GM10248 (cell line): ENCODE measurements at places on chromosomes 7 and 10.
A peak's percentile ranks its signal among the peaks of the same experiment; 100 is the strongest.

GRCh38 chr7:16649196-16649595, 3.2 kb downstream of the BZW2 start:
- no peak for DNase-seq

DNA sequence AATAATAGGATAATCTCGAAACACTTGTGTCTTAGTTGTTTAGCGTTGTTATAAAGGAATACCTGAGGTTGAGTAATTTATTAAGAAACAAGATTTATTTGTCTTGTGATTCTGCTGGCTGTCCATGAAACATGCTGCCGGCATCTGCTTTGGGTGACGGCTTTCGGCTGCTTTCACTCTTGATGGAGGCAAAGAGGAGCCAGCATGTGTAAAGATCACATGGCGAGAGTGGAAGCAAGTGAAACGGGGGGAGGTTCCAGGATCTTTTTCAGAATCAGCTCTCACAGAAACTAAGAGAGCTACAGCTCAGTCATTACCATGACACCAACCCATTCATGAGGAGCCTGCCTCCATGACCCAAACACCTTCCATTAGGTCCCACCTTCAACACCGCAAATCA, 402.8 kb downstream of the CDC14C start:
- no peak for DNase-seq

GRCh38 chr7:75843613-75844116, 30.1 kb upstream of the CCL24 start:
- no peak for DNase-seq

DNA sequence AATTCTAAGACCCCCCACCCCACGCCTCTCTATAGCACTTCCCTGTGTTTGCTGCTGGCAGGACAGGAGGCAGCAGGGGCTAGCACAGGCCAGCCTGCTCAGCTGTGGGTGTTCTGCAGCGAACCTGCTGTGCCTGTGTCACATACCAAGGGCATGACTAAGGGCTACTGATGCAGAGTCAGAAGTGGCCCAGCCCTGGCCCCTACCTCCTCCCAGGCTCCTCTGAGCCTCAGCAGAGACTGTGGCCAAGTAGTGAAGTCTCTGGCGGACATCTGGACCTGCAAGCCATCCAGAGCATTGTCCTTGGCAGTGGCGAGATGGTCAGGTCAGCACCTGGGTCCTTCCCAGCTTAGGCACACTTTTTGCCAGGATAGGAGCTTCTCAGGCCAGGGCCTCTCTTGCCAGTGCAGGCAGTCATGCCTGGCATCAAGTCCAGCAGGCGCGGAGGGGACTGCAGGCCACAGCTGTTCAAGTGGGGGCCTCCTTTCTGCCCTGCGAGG, 116.3 kb upstream of the RET start:
- DNase-seq: peak; percentile 2

DNA sequence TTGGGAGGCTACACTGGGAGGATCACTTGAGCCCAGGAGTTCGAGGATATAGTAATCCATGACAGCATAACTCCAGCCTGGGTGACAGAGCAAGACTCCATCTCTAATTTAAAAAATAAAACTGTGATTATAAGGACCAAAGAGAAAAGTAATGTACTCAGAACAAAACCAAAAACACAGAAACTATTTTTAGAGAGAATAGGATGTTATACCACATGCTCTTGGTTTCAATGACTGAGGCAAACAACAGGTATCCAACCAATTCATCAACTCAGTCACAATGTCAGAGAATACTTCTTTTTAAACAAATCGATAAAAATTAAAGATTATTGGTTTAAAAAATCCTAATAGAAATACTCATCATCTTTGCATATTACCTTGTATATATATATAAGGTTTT, 186.7 kb downstream of the TPK1 start:
- no peak for DNase-seq

- DNase-seq: no peak
Measured at GRCh38 chr7:28575241-28575643, 162.9 kb downstream of the CREB5 start.

DNA sequence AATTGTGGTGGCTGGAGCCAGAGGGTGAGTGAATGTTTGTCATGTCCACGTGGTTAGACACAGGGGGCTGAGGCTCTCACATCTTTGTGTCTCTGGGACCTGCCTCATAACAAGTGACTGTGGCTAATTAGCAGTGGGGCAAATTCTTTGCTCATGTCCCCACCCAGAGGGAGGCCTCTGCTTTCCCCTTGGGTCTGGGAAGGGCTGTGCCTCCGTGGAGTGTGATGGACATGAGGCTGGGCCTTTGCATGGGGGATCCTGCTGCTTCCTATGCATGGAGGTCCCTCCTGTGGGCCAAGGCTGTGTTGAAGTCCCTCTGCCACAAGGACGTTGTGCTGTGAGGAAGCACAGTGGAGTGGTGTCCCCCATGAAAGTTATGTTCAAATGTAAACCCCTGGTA, 327.4 kb upstream of the SHH start:
- no peak for DNase-seq

DNA sequence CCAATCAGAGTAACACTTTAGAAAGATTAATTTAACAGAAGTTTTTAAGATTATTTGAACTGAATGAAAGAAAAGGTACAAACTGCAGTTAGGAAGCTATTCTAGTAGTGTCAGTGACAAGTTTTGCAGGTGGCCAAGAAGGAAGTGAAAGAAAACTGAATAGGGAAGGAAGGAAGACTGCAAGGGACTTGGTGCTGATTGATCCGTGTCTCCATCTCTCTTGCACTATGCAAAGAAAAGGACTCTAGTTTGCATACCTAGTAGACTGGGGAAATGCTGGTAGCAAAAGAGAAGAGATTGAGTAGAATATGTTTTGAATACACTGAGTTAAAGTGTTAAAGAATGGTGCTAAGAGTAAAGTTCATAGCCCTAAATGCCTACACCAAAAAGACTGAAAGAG, 33.0 kb downstream of the OR6V1 start:
- DNase-seq: no peak

DNA sequence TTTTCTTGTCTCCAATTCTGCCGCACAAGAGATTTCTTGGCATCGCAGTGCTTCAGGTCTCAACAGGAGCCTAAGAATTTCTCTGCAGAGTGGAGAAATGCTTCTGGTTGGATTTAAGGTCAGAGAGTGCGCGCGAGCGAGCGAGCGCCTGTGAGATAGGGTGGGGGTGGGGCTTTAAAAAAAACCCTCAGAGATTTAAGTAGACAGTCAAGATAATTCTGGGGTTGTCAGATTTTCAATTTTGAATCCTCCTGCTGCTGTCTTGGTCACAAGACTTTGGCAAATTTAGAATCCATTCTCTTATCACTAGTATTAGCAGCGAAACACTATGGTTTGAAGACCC, 49.7 kb downstream of the CPEB3 start:
- no peak for DNase-seq

GRCh38 chr10:1086787-1087186, 30.6 kb downstream of the WDR37 start:
- no peak for DNase-seq

DNA sequence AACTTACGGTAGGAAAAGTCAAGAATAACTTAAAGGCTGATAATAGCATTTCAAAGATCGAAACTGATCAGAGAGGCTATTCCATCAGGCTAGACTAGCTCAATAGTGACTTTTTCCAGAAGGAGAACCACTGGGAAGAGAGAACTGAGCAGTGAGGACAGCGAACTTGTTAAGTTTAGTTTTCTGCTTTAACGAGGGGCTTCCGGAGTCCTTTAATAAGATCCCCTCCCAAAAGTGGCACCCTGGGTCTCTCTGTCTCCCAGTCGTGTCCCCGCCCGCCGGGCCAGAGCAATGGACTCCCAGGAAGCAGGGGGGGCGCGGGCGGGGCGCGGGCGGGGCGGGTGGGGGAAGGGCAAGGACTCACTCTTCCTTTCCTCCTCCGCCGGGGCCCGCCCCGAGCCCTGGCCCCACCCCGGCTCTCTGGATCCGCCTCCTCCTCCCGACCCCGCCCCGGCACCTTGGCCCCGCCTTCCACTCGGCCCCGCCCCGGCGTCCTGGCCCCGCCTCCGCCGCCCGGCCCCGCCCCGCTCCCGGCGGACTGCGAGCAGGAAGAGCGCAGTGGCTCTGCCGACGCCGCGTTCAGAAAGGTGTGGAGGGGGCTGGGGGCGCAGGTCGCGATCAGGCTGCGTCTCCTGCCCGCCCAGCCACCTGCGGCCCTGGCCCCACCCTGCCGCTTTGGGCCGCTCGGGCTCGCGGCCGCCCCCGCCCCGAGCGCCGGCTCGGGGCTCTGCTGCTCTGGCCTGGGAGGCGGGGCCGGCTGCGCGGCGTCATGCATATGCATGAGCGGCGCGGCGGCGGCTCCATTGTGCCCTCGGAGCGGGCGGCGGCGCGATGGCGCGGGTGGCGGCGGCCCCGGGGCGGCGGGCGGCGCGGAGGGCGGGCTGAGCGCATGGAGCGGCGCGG, at the start of gene ZMIZ2:
TSS of gene ZMIZ2 (plus strand) at position 803 of the 903 bp plus-strand sequence. CDS start 7,403 bp downstream, outside the sequence.
- peak; percentile 97 for DNase-seq

GRCh38 chr7:157021071-157021870, 10.8 kb upstream of the MNX1 start:
- DNase-seq: no peak

GRCh38 chr7:2638224-2638991, 6.6 kb downstream of the TTYH3 start:
- no peak for DNase-seq

- no peak for DNase-seq
Measured at GRCh38 chr10:118042336-118042735, 4.4 kb downstream of the RAB11FIP2 start.

DNA sequence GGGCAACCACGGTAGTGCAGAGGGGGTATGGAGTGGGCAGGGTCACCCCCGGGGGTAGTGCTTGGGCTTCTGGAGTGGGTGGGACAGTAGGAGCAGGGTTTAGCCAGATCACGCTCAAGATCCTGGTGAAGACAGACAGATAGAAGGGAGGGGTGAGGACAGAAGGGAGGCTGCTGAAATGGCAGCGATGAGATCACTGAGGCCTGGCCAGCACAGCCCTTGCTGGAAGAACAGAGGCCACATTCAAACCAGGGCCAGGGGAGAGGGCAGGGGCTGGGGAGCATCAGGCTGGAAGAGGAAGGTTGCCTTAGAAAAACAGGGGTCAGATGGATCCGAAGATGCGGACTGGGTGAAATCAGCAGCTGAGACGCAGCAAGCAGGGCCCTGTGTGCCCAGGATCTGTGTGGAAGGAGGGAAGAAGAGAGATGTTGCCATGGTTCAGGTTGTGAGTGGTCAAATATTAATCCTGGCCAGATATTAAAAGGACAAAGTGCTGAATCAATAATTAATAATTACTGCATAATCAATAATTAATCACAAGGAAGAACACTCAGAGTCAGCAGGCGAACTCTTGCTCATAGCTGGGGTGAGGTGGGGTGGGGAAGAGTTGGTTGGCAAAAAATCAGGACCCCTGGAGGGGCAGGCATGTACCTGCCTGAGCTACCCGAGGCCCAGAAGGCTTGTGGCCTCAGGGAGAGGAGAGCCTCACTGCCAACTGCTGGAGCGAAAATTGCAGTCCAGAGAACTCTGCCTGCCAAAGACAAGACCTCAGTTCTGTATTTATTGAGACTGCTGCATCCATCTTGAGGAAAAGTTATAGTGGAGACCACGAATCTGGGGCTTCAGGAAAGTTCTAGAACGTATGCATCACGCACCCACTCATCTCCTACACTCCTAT, 105.7 kb downstream of the GRB10 start:
- no peak for DNase-seq

- no peak for DNase-seq
Measured at GRCh38 chr7:16203065-16203464, 218.3 kb downstream of the CRPPA start.

- DNase-seq: no peak
Measured at GRCh38 chr10:82543631-82544030, 668.6 kb downstream of the NRG3 start.

DNA sequence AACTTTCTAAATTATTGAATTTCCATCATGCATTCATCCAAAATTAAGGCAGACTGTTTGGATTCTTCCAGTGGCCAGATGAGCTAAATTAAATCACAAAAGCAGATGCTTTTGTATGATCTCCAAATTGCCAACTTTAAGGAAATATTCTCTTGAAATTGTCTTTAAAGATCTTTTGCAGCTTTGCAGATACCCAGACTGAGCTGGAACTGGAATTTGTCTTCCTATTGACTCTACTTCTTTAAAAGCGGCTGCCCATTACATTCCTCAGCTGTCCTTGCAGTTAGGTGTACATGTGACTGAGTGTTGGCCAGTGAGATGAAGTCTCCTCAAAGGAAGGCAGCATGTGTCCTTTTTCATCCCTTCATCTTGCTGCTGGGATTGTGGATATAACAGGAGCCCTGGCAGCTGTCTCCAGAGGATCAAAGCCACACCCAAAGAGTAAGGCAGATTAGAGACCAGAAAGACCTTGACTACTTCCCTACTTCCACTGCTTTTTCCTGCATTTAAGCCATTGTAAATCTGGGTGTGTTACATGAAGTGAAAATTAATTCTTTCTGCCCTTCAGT, 8.2 kb upstream of the CFAP69 start:
- DNase-seq: no peak

DNA sequence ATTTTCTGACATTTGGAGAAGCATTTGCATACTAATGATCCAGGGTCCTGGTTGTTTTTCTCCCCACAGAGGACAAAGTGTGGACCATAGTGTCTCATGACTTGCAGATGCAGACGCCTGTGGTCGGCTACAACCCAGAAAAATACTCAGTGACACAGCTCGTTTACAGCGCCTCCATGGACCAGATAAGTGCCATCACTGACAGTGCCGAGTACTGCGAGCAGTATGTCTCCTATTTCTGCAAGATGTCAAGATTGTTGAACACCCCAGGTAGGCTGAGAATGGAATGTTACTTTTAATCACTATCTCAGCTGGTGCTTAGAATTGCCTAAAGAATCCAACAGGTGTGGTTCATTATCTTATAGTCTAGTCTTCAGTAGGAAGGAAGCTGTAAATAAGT, 951.5 kb upstream of the C7orf33 start:
- no peak for DNase-seq

GRCh38 chr7:91598791-91599190, 281.7 kb downstream of the MTERF1 start:
- DNase-seq: no peak

DNA sequence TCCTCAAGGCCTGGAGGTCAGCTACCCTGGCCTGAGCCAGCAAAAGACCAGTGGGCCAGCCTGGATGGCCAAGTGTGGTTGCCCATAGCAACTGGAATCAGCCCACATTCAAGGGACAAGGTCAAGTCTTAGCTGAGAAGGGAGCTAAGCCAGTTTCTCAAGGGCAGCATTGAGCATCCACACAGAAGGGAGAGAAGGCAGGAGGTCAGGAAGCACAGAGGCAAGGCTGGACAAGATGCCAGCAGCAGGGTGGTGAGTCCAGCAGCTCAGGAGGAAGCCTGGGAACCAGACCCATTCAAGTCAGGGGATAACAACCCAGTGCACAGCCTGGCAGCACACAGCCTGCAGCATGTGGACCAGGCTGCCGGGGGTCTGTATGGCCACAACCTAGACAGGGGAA, 54.0 kb upstream of the ZMIZ1 start:
- DNase-seq: no peak

DNA sequence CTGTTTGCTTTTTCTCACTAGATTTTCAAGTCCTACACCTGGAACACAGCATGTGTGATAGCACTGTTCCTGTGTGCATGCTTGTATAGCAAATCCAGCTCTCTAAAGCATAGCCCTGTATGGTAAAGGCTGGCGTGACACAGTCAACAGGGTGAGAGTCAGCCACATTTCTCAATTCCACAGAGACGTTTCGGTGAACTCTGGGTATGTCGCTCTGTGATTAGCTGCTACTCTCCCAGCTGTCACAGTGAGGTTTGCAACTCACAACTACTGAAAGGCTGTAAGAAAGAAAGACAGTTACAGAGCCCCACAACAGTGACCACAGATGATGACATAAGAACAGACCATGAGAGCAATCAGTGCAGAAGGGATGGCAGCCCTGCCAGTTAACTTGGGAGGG, 170.6 kb upstream of the IMMP2L start:
- no peak for DNase-seq
